ENCODE measurements at places on chromosomes 5 and 9.

DNA sequence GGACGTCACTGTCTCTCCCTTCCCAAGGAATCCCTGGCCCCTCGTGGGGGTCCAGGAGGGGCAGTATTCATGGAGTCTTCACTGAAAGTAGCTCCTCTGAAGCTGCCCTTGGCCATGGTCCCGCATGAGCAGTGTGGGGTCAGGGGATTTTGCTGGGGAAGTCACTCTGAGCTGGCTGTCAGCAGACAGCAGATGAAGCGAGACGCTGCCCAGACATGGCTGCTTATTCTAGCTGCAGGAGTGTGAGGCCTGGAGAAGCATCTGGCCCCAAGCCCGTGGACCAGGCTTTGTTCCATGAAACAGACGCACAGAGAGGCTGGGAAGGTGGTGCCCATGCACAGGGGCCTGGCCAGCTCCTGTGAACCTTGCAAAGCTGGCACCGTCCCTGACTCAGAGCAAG is 21.5 kb upstream of the ASS1 start:
- peak; percentile 83 for DNase-seq
- H3K4me1 ChIP-seq: peaks cover 14% of the 10 kb centered on the region
- H3K36me3 ChIP-seq: no peaks in the 10 kb centered on the region
- H3K27me3 ChIP-seq: no peaks in the 10 kb centered on the region
- H3K27ac ChIP-seq: no peak overlapping the region

GRCh38 chr9:135864447-135865049 is 42.8 kb downstream of the CAMSAP1 start:
- no peaks in the 10 kb centered on the region for H3K36me3 ChIP-seq
- H3K27me3 ChIP-seq: no peaks in the 10 kb centered on the region
- H3K4me1 ChIP-seq: peaks cover 8% of the 10 kb centered on the region
- peak; percentile 65 for DNase-seq
- H3K27ac ChIP-seq: no peak overlapping the region

GRCh38 chr5:163363389-163363788 is 74.0 kb upstream of the CCNG1 start:
- no peaks in the 10 kb centered on the region for H3K4me1 ChIP-seq
- H3K27ac ChIP-seq: no peak overlapping the region
- no peaks in the 10 kb centered on the region for H3K27me3 ChIP-seq
- H3K4me3 ChIP-seq: no peak overlapping the region
- DNase-seq: peak; percentile 38
- no peaks in the 10 kb centered on the region for H3K36me3 ChIP-seq

GRCh38 chr9:19630760-19631159 is 158.1 kb downstream of the SLC24A2 start:
- no peaks in the 10 kb centered on the region for H3K27me3 ChIP-seq
- H3K4me3 ChIP-seq: no peak overlapping the region
- no peak for DNase-seq
- H3K36me3 ChIP-seq: no peaks in the 10 kb centered on the region
- no peaks in the 10 kb centered on the region for H3K4me1 ChIP-seq

GRCh38 chr9:88184976-88185375 is 46.7 kb upstream of the SPATA31C2 start:
- H3K4me3 ChIP-seq: no peak overlapping the region
- no peaks in the 10 kb centered on the region for H3K27me3 ChIP-seq
- no peaks in the 10 kb centered on the region for H3K36me3 ChIP-seq
- H3K4me1 ChIP-seq: no peaks in the 10 kb centered on the region
- no peak for DNase-seq

GRCh38 chr9:133933426-133934026 is 58.6 kb downstream of the VAV2 start:
- H3K4me1 ChIP-seq: no peaks in the 10 kb centered on the region
- no peak for DNase-seq
- H3K27me3 ChIP-seq: no peaks in the 10 kb centered on the region
- H3K36me3 ChIP-seq: no peaks in the 10 kb centered on the region
- no peak overlapping the region for H3K4me3 ChIP-seq

GRCh38 chr5:24850926-24851486 is 206.2 kb upstream of the CDH10 start:
- H3K4me3 ChIP-seq: no peak overlapping the region
- no peak for DNase-seq
- H3K27ac ChIP-seq: no peak overlapping the region
- no peaks in the 10 kb centered on the region for H3K27me3 ChIP-seq

GRCh38 chr9:35552376-35552775 is 52.7 kb upstream of the TESK1 start:
- peaks cover 7% of the 10 kb centered on the region for H3K36me3 ChIP-seq
- H3K4me1 ChIP-seq: peaks cover 6% of the 10 kb centered on the region
- no peak overlapping the region for H3K27ac ChIP-seq
- no peak overlapping the region for H3K4me3 ChIP-seq
- DNase-seq: no peak

DNA sequence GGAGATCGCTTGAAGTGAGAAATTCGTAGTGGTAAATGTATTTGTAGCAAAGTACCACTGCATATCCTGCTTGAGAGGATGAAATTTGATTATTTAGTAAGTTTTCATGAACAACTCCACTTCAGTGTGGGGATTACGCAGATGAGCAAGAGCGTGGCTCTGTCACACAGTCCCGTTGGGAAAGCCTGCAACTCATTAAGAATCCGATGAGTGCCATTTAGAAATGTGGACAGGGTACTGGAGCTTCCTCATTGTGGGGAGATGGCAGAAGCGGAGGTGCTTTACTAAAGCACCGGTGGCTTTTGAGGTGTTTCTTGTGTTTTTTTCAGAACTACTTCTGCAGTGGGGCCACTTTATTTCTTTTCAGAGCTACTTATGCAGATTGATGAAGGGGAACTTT is 1.4 kb downstream of the TJP2 start:
- H3K4me3 ChIP-seq: peak overlapping the region; percentile 79
- DNase-seq: no peak
- H3K27me3 ChIP-seq: no peaks in the 10 kb centered on the region
- no peaks in the 10 kb centered on the region for H3K36me3 ChIP-seq
- peaks cover 29% of the 10 kb centered on the region for H3K4me1 ChIP-seq
- H3K27ac ChIP-seq: no peak overlapping the region

- no peak overlapping the region for H3K27ac ChIP-seq
- no peaks in the 10 kb centered on the region for H3K4me1 ChIP-seq
- H3K27me3 ChIP-seq: no peaks in the 10 kb centered on the region
- H3K36me3 ChIP-seq: peaks cover 4% of the 10 kb centered on the region
These were observed 147.6 kb downstream of the AUH start for GRCh38 chr9:91214086-91214485.
